T-helper 17 cell (primary cell): ENCODE measurements at places on chromosomes 11 and 22.

- no peak for DNase-seq
Measured at GRCh38 chr11:73186294-73186850, 31.7 kb upstream of the P2RY2 start.

DNA sequence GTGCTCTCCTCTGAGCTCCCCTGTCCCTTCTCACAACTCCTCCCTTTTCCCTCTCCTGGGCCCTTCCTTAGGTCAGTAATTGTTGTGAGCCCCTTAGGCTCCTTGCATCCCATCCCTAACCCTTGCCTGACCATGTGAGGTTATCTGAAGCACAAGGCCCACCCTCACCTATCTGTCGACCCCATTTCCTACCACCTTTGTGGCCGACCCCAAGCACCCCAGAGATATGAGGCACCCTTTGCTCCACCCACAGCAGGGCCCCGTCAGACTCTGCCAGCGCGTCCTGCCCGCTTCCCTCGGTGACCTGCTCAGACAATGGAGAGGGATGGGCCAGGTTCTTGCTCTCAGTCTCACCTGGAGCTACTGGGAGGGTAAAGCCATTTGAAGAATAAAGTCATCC is 1.3 kb downstream of the GNG3 start:
- DNase-seq, result peak; percentile 33

DNA sequence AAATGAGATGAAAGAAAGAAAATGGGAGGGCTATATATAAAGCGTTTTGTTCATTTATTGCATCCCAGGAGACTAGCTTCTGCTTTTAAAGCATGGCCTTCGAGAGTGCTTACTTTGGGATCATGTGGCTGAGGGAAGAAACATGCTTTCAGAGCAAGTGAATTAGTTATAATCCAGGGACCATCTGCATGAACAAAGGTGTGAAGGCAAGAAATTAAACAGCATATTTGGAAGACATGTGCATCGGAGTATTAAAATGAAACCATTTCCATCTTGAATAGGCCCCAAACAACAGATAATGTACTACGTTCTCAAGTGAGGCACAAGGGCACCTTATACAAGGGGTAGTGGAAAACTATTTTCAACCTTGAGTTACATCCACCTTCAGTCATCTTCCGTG is 51.4 kb downstream of the ZBTB44 start:
- no peak for DNase-seq

DNA sequence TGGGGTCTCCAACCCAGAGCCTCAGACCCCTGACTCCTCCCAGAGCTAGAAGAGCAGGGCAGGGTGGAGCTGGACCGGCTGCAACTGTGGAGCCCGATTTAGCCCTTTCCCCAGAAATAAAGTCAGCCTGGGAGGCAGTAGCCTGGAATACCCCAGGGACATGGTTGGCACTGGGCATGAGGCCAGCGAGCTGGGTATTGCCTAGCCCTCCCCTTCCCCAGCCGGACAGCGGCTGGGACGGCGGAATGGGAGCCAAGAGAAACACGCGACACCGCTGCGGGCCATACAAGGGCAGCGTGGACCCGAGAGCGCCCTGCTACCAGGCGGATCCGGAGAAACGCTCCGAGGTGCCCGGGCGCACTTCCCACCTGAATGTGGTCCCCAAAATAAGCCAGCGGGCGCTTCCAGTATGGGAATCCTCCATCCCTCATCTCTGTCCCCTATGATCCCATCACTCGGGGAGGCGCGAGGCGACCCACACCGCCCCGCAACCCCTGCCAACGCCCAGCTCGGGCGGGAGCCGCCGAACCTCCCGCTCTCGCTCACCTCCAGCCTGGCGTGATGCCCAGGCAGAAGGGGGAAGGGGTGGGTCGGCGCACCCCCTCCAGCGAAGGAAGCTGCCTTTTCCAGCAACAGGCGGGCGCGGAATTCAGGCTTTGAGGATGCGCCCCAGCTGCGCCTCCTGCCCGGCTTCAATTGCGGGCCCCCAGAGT is 758 bp downstream of the MCAM start:
- DNase-seq, result no peak

DNA sequence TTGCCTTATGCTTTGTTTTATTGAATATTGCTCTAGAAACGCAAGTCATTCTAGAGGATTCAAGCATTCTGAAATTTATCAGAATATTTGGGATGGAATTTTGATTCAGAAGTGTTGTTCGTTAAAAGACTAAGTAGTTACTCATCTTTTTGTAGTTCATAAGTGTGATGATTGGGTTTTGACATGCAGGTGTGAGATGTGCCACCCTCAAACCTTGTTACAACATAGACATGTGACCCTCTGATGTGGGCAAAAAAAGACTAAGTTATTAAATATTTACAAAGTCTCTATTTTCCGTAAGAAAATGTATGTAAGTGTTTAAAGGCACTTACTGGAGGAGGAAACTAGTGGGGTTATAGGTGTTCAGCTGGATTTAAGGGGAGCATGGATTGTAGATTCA is 8.9 kb downstream of the YWHAH start:
- no peak for DNase-seq
